ENCODE measurements at places on chromosomes 3 and 15. TPM values are rescaled to one million over a fixed set of nuclear protein-coding genes. Genes with fewer than 3 reads are reported as not detected.

Gene STAC
- total RNA-seq, result 4.2 TPM

Gene SCAANT1
- total RNA-seq, result not detected

Gene CCR9
- 0.78 TPM for total RNA-seq

Gene PTH1R
- total RNA-seq, result 8.1 TPM

Gene GABRA5
- total RNA-seq, result not detected

Gene FBXL22
- total RNA-seq, result 0.63 TPM

Gene FGF7
- total RNA-seq, result 240 TPM

Gene FOXB1
- not detected for total RNA-seq

Gene SLC7A14
- not detected for total RNA-seq

Gene OCA2
- total RNA-seq, result 6.5 TPM

Gene C3orf20
- not detected for total RNA-seq

Gene SHC4
- 47.3 TPM for total RNA-seq

Gene CFAP100
- not detected for total RNA-seq

Gene GOLGA8H
- total RNA-seq, result 1.1 TPM

Gene GABRR3
- total RNA-seq, result not detected

Gene TNNC1
- total RNA-seq, result 624 TPM

Gene LMOD3
- total RNA-seq, result not detected

Gene BUB1B
- total RNA-seq, result 0.22 TPM

Gene C15orf62
- not detected for total RNA-seq

Gene LYZL4
- not detected for total RNA-seq

Gene CX3CR1
- 3.1 TPM for total RNA-seq

Gene CPLX3
- not detected for total RNA-seq

Gene EEF1AKMT4
- total RNA-seq, result 0.98 TPM

Gene SNURF
- total RNA-seq, result not detected

Gene PLA2G4D
- total RNA-seq, result not detected

Gene ZNF385D
- 2.9 TPM for total RNA-seq
